ENCODE measurements at places on chromosomes 12 and 14.

GRCh38 chr12:64029013-64029857, 184.7 kb downstream of the SRGAP1 start:
- DNase-seq, result peak; percentile 81

DNA sequence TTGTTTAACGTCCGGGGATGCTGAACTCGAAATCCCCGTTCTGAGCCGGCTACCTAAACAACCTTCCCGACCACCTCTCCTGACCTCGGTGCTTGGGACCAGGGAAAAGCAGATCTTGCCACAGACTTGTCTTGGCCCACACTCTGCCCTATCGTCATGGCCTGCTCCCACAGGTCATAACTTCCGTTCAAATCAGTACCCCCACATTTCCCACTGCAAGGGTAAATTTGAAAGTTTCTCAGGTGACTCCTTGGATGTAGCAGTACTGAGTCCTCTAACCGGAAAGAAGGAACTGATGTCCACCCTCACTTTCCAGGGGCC, 612 bp upstream of the RBM23 start:
- DNase-seq, result no peak

DNA sequence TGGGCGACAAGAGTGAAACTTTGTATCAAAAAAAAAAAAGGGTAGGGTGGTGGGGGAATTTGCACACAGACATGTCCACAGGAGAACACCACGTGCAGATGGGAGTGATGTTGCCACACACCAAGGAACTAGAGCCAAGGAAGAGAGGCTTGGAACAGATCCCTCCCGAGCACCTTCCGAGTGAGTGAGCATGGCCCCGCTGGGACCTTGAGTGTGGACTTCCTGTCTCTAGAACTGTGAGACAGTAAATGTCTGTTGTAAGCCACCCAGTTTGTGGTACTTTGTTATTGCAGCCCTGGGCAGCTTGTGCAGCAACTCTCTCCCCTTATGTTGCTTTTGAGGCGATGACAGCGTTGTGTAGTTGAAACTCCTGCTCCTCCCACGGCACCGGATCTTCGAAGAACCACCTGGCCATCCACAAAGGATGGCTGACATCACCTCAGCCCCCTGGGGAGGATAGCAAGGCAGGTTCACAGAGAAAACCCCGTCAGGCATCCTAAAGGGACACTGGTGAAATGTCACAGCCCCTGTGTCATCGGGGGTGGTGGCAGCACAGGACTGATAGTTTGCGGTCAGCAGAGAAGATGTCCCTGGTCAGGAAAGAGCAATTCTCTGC, 54.7 kb upstream of the PLEKHG3 start:
- peak; percentile 81 for DNase-seq

DNA sequence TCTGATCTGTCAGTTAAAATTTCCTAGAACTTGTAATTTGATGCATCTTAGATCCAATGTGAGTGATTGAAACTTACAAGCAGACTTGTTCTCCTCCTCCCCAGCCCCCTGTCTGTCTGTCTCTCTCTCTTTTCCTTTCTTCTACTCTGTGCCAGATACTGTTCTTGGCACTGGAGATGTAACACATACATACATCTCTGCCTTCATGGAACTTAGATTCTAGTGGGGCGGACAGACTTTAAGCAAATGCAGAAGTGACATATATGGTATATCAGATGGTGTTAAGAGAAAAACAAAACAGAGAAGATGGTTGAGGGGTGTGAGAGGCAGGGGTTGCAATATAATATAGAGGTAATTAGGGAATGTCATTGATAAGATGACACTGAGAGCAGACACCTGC, 6.6 kb downstream of the CHST11 start:
- no peak for DNase-seq

- peak; percentile 92 for DNase-seq
Observed at GRCh38 chr14:20681348-20682126, 2.8 kb upstream of the RNASE4 start.

Measured in fibroblast of upper back skin (primary cell).